GM04503 (cell line): ENCODE measurements at places on chromosomes 4 and X.
A peak's percentile ranks its signal among the peaks of the same experiment; 100 is the strongest.

DNA sequence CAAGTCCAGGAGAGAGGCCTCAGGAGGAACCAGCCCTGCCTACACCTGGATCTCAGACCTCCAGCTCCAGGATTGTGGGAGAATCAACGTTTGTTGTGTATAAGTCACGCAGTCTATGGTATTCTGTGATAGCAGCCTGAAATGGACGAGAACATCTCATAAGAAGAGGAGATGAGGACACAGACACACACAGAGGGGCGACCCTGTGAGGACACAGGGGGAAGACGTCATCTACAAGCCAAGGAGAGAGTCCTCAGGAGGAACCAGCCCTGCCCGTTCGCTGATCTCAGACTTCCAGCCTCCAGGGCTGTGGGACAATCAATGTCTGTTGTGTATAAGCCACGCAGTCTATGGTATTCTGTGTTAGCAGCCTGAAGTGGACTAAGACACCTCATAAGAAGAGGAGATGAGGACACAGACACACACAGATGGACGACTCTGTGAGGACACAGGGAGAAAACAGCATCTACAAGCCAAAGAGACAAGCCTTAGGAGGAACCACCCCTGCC, 20.3 kb downstream of the P2RY8 start:
- no peak for DNase-seq

GRCh38 chrX:84182516-84182915, 5.5 kb downstream of the RPS6KA6 start:
- no peak for DNase-seq

- no peak for DNase-seq
These were observed 600.0 kb downstream of the BCOR start for GRCh38 chrX:39497702-39498265.

DNA sequence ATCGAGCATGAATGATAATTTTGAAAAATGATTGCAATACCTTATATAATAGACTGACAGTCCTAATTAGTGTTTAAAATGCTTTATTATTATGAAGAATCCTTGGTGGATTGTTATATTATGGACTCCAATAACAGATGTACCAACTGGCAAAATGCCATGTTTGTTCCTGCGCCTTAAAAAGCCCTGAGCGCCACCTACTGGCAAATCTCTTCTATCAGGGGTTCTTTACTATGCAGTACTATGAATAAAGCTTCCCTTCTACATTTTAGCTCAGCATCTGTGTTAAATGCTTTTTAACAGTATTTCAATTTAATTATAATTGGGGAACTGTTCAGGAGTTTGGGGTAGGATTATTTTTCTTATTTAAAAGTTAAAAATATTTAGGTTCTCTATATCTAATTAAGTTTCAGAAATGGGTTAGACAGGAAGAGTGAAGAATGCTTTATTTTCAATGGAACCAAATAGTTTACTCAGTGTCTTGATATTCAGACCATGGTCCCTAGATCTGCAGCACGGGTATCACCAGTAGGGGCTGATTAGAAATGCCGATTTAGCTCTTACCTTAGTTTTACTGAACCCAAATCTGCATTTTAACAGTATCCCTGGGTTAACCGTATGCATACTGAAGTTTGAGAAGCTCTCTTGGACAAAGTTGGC, 20.0 kb downstream of the CFAP97 start:
- DNase-seq = peak; percentile 31

DNA sequence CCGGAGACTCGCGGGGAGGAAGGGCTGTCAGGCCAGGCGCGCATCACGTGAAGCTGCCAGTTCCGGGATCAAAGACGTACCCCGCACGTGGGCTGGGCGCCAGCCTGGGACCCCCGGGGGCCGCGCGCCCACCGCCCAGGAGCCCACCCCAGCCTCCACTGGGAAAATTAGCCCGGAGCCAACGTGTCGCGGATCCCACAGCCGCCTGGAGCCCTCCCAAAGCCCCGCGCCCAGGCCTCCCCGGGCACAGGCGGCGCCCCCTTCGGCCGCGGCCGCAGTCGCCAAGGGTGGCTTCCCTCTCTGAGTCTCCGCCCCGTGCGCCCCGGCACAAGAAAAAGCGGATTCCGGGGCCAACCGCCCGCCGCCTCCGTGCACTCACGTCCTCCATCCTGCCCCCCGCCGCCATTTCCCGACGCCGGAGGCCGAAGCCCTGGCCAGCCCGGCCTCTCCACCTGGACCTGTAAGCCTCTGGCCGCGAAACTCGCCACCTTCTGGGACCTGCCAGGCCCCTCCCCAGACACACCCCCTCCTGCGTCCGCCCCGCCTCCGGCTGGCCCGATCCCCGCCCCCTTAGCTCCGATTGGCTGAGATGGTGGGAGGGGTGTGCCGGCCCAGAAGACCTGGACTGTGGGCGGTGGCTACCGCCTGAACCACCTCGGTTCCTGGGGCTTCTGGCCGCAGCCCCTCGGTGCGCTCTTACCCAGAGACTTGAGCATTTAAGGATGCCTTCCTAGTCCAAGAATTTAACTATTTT, at the start of gene TMEM192:
Gene TMEM192 (minus strand): TSS at position 493 of the 754 bp plus-strand sequence. CDS start 87 bp downstream, at position 406.
- DNase-seq = no peak

DNA sequence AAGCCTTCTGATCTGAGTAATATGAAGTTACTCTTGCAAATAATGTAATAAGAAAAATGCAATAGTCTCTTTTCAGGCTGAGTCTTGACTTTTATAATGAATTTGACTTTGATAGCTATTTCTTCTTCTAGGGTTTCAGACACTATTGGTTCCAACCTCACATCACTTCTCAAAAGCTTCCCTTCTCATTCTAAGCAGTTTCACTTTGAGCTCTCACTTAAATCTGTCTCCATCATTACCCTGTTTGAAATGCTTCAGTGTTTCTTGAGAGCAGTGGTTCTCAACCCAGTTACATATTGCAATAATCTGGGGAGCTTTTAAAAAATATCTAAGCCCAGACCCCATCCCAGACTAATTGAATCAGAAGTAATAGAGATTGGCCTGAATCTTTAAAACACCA, 40.5 kb upstream of the BMP2K start:
- DNase-seq = no peak

DNA sequence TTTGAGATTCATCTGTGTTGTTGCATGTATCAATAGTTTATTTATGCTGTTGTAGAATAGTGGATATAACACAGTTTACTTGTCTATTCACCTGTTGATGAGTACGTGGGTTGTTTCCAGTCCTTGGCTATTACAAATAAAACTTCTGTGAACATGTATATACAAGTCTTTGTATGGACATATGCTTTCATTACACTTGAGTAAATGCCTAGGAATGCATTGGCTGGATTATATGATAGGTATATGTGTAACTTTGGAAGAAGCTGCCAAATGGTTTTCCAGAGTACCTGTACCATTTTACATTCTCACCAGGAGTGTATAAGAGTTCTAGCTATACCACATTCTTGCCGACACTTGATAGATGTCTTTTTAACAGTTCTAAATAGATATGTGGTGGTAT, 16.5 kb downstream of the ART3 start:
- DNase-seq = no peak

- DNase-seq = no peak
These were observed 58.7 kb downstream of the RWDD4 start for GRCh38 chr4:183600189-183600685.
